ENCODE measurements at places on chromosomes 2 and 18.
A peak's percentile ranks its signal among the peaks of the same experiment; 100 is the strongest.

DNA sequence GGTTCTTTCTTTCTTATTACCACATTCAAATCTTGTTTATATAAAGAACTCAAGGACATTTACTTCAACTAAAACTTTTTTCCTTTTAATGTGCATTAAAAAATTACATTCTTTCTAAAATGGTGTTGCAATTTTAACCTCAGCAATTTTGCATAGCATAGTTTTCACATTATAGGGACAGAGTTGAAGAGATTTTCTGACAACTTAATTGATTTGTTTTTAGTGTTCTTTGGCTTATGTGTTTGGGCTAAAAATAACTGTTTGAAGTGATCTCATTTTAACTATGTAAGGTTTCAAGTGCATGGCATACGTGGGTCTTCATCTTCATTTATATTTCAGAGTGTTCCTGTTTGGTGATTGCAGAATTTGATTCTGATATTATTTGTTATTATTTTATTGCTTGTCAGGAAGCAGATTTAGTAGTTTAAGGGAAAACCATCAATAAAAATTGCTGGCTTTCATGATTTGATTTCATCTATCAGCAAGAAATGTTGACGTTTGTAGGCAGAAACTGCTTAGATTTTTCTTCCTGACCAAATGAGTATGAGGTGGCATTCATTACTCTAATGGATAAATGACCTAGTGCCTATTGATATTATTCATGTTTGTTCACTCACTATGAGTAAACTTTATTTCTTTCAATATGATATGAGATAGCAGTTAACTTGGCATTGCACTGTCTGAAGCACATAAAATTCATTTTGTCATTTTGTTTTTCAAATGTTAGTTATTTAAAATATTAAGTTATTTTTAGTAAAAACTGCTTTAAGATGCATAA, 398.4 kb downstream of the NUP35 start:
- ATAC-seq: no peak

- no peak for ATAC-seq
Observed at GRCh38 chr2:45606796-45607195, 4.3 kb downstream of the SRBD1 start.

DNA sequence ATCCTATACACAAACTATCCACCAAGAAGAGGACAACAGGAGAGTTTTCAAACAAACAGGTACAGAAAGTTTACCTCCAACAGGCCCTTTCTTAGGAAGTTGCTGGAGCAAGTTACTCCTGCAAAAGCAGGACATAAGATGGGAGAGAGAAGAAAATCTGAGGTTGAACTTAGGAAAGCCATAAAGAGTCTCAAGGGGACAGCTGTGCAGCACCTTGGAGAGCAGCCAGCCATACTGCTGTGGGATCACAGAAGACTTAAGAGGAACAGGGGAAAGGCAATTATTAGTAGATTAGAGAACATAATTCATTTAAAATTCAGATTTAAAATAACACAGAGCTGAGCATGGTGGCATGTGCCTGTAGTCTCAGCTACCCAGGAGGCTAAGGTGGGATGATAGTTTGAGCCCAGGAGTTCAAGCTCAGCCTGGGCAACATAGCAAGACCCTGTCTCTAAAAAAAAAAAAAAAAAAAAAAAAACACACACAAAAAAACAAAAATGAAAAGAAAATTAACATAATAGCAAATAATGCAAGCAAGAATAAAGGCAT, 148.1 kb upstream of the SIX3 start:
- peak; percentile 67 for ATAC-seq

- no peak for ATAC-seq
Observed at GRCh38 chr2:38485734-38486133, 108.7 kb upstream of the ATL2 start.

DNA sequence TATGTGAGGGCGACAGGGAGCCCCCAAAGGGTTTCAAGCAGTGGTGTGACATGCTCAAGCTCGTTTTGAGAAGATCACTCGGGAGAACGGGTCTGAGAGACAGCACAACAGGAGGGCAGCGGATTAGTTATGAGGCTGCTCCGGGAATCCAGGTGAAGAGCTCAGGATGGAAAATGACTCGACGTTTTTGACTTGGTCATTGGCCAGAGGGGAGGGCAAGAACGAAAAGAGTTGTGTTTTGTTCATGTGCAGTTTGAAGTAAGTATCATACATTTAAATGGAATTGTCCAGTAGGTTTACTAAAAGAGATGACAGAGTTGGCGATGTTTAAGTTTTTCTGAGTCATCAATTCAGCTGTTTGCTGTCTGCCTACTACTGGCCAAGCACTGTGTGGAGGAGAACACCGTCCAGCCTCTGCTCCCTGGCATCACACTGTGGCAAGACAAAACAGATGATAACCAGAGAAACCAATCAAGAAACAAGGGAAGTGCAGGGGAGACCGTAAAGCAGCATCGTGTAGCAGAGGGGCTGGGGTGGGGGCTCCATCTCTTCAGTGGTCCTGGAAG, 25.3 kb upstream of the ANXA4 start:
- ATAC-seq: peak; percentile 69

GRCh38 chr2:42127425-42128424, 41.4 kb upstream of the EML4 start:
- ATAC-seq: no peak

DNA sequence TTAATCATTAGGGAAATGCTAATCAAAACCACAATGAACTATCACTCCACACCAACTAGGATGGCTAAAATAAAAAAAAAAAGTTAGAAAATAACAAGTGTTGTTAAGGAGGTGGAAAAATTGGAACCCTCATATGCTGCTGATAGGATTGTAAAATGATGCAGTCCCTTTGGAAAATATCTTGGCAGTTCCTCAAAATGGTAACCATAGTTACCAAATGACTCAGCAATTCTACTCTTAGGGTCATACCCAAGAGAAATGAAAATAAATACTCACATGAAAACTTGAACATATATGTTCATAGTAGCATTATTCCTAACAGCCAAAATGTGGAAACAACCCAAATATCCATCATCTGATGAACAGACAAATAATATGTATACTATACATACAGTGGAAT, 15.7 kb upstream of the ACVR2A start:
- ATAC-seq: peak; percentile 65

- ATAC-seq: no peak
Observed at GRCh38 chr2:197847651-197848401, 43.4 kb downstream of the PLCL1 start.

- ATAC-seq: no peak
Observed at GRCh38 chr2:69089266-69089665, 76.3 kb downstream of the ANTXR1 start.

DNA sequence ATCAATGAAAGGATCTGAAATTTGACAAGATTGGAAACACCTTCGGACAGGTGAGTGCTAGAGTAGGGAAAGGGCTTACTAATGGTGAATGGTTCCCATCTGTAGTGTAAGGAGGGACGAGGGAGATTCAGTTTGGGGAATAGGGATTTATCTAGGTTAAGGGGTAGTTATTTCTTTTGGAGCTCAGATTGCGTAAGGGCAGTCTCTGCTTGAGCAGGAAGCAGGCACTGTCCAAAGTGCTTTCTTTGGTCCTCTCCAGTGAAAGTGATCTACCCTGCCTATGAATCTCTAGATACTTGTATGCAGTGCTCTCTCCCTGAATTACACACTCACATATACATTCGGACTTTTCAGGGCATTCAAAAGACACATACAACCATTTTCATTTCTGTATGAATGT, 272.9 kb upstream of the FIGN start:
- no peak for ATAC-seq

All from SK-N-SH treated with all-trans-retinoic acid at 6 μM for 48 hours (cell line).